Stimulated activated CD4-positive, alpha-beta T cell treated with anti-CD3 and anti-CD28 coated beads, Interleukin-2, amount 100 ng/mL, for 24 hours (primary cell): ENCODE measurements at places on chromosomes 5 and 9.

DNA sequence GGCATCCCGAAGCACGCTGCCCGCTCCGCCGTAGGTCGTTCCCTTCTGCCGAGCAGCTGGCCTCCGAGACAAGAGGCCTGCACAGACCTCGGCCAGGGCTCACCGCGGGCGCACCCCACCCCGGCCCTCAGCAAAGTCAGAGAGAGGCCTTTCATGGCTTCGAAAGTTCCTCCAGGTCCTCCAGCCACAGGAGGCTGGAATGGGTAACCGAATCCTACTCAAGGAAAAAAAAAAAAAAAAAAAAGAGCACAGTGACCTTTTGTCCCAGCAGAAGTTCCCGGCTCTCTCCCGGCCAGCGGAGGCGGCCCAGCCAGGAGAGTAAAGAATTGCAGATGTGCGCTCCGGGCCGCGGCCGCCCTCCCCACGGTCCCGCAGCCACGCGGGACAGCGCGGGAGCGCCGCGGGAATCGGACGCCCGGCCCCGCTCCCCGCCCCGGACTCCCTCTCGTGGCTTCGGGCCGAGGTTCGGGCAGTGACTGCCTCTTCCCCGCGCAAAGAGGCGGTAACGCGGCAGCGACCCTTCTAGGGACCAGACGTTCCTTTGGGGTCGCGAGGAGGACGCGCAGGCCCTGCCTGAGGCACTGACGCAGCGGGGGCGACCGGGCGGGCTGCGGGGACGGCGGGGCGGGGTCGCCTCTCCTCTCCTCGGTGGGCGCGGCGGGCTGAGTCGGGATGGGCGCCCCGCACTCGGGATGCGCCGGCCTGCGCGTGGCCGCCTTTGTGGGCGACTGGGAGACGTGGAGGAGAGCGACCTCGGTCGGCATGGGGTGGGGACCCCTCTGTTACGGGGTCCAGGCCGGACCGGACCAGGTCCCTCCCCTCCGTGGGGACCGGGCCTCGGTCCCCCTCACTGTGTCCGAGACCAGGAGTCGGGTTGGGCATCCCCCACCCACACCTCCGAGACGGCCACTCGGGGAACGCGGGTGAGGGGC is 754 bp downstream of the GFPT2 start:
- no peak for DNase-seq

DNA sequence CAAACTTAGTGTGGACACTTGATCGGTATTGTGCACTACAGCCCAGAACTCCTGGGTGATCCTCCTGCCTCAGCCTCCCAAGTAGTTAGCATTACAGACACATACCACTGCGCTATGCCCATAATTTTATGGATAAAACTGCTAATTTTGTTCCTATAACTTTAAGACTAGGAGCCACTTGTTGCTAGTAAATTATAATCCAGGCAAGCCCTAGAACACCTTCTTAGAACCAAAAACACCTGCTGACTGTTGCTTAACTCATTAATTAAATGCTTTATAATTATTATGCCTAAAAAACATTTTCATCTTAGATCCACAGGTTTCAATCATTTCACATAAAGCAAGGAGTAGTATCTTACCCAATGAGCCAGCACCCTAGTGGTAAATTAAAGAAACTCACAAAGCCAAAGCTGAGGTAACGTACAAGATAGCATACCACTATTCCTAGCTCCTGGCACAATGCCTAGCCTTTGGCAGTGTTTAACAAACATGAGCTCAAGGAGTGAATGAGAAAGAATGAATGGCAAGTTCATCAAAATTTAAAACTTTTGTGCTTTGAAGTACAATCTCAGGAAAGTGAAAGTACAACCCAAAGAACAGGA is 5.4 kb downstream of the MRPS27 start:
- DNase-seq, result no peak

- DNase-seq, result no peak
Measured at GRCh38 chr5:174221436-174221835, 175.9 kb downstream of the NSG2 start.

DNA sequence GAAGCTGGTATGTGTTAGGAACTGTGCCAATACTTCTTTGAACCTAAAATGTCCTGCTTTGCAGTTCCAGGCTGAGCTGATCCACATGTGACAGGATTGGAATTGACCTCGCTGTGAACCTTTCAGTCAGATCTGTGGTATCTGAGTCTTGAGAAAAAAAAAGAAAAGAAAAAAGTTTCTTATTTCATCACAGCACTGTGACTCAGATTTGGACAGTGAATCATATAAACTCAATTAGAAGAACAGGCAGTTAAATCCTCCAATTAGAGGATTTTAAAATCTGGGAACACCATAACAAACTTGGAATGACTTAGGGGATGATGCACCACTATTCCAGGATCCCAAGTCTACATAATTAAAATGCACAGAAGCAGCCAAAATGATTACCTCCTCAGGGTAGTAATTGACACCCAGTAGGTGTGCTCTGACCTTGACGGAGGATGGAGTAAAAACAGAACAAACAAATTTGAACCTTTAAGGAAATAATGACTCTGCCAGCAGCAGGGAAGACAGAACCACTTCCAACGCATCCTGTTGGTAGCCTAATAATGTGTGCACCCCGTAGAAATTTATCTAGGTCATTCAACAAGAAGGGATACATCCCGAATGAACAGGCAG is 57.8 kb upstream of the RAI14 start:
- DNase-seq, result no peak

DNA sequence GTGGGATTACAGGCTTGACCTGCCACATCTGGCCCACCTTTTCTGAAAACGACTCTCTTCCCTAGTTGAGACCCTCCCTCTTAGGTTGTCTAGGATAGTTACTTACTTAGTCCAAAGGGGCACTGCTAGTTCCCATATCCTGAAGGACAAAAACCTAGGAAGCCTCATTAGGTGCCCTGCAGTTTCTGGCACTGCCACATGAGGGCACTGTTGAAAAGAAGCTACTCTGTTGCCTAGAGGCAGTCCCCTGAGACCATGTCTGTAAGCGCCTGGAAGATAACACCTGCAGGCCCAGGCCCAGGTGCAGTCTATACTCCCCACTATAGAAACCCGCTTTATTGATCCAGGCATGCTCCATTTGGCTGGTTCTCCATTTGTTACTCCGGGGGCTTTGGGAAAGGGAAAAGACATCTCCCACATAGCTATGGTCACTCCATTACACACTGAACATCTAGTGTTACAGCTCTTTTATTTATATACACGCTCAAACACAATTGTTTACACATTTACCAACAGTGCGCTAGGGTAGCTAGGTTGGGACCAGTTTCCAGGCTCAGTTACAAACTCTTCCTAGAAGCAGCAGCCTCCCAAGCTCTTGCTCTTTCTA is 73.4 kb upstream of the PPARGC1B start:
- DNase-seq, result peak; percentile 58
